ENCODE measurements at places on chromosomes 1 and 21.

- DNase-seq, result no peak
Observed at GRCh38 chr1:175128523-175128922, 60.9 kb downstream of the TNN start.

DNA sequence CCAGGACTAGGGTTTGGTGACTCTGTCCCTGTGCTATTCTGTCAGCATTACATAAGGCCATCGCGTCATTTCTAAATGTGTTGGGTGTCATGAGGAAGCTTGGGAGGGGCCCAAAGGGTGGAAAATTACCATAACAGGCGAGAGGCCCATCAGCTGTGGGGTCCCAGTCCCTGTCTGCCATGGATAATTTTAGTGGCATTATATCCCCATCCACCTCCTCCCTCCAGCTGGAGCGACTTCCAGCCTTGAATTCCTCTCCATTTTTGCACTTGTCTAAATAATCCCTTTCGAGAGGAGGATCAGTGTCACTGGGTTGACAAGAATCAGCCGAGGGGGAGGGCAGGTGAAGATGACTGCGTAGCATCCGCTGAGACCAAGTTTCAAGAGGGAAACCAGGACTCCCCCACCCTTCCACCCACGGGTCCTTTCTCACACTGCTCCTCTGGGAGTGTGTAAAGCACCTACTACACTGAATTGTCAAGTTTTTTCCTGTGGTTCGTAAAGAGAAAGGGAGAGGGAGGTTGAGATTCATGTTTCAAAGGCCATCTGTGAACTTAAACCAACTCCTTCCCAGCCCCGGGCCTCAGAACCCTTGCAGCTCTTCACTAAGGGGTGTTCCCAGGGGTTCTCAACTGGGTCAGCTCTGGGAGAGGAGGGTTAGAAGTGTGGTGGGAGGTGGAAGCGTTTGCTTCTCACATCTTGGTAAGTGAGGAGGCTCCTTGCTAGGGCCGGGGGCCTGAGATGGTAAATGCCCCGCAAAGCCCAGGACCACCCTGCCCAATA lies 29.2 kb downstream of the VASH2 start:
- DNase-seq, result peak; percentile 70

DNA sequence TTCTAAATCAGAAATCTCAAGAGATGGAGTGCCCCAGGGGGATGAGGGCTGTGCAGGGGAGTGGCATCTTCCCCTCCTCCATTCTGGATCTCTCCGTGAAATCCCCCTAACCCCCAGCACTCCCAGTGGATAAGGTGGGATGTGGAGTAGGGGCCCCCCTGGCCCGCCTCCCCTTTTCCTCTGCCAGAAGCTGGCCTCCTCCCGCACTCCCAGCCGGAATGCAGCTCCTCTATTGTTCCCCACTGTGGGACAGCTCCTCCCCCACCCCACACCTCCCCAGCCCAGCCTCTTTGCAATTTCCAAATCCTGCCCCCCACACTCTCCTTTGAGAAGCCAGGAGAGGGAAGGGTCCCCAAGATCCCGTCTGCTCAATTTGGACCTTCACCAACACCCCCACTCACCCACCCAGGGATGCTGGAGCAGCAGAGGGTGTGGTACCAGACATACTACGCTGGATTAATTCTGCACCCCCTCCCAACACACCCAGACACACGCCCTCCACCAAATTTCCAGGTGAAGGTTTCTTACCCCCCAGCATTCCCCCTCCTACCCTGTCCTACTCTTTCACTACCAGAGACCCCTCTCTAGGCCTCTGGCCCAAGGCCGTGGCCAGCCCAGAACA lies 1.9 kb downstream of the MEX3A start:
- DNase-seq, result no peak

DNA sequence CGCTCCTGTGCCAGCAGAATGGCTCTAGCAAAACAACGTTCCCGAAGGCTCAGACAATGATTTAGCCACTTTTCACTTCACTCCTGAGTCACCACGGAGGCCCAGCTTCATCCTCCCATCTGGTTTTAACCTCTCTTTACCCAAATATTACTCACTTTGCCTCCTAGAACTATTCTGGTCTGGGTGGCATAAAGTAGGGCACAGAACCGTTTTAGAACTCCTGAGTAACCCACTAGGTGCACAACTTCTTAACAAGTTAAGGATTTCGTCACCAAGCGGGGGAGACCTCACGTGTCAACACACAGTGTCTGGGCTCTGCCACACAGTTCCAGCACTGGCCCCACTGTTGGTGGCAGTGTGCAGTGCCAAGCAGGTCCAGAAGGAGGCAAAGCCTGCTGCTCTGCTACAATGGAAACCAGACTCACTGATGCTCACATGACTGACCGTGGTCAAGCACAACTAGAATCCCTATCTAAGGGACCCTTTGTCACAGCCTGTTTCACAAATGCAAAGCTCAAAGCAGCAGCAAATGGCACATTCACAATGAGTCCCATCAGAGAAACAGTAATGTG lies 121.7 kb downstream of the SIPA1L2 start:
- DNase-seq, result no peak

DNA sequence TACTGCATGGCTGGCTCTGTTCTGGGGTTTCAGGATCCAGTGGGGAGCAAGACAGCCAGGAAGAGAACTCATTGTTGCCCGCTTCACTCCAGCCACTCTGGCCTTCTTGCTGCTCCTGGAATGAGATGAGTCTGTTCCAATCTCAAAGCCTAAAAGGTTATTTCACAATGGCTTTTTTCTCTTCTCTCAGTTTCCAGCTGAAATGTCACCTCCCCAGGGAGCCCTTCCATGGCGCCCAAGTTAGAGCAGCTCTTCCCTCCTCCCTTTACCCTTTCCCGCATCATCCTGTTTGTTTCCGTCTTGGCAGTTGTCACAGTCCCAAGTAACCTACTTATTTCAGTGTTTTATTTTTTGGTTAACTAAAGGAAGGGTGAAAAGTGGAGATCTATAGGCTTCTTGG lies 15.8 kb downstream of the PLA2G2A start:
- no peak for DNase-seq

GRCh38 chr1:42745851-42746250 lies 5.8 kb upstream of the CLDN19 start:
- DNase-seq, result no peak

DNA sequence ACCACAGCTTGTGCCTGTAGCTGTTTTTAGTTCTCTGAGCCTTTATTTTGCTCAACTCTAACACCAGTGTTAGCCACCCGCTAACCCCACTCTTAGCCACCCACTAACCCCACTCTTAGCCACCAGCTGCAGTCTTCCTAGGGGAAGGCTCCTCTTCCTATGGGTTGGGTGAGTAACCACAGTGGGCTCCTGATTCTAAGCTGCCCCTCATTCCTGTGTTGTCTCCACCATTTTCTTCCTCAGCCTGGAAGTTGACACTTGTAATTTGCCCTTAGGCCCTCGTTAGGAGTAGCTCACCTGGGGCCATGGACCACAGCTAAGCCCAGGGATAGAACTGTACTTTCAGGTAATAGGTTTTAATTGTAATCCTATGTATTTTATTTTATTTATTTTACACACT lies 782.9 kb upstream of the TPTE start:
- DNase-seq, result no peak

DNA sequence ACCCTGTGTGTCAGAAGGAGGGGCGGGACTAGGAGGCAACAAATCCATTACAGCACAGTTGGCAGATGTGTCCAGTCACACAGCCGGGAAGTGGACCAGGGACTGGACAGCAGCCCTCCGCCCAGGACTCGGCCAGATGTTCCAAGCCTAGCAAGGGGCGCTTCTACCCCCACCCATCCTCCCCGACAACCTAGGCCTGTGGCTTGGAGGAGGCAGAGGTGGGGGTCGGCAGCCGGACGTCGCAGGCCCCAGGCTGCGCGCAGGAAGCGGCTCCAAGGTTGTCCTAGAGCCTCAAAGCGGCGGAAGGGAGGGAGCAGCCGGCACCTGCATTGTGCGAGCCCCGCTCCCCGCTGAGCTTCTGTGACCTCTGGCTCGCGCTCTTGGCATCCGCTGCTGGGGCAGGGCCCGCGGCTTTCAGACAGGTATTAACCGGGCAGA lies 20.6 kb upstream of the MYCL start:
- no peak for DNase-seq

DNA sequence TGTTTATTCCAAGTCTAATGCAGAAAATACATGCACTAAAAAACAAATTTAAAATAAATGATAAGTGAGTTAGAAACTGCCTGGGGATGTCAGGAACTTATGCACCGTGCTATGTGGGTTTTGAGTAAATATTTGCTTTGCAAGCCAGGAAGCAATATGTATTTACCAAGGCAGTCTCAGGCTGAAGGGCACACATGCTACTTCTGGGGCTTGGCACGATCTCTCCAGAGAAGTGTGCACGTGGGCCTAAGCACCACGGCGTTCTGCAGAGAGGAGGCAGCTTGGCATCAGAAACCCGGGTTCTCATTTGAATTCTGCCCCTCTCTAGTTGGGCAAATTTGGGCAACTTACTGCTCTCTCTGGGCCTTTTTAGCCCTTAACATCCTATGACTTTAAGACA lies 72.6 kb upstream of the ROR1 start:
- no peak for DNase-seq

GRCh38 chr1:67886076-67886475 lies 52.8 kb upstream of the GNG12 start:
- DNase-seq, result no peak

DNA sequence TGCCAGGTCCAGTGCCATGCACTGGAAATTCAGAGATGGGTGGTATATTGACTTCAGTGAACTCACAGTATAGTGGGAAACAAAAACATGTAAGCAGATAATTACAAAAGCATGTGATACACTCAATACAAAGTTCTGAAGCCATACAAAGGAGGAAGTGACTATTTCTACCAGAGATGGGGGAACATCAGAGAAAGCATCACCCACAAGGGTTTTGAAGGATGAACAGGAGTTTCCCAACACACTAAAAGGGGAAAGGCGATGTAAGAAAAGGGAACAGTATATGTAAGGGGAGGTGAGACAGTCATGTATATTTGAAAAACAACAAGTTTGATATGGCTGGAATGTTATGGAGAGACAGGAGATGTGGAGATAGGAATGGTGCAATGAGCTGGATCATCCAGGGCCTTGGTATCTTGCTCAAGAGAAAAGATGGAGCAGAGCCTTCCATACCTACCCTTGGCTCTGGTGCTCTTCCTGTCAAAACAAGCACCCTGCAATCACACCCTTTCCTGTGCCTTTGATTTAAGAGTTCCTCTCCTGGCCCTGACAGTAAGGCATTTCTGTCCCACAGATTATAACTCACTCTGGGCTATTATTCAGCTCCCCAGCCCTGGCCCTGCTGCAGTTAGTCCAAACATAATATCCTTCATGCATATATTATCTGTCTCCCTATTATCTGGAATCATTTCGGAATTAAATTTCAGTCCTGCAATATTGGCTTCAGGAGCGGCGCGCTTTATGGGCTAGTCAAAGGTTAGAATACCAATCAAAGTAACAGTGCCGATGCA lies 60.5 kb downstream of the DMAP1 start:
- no peak for DNase-seq

DNA sequence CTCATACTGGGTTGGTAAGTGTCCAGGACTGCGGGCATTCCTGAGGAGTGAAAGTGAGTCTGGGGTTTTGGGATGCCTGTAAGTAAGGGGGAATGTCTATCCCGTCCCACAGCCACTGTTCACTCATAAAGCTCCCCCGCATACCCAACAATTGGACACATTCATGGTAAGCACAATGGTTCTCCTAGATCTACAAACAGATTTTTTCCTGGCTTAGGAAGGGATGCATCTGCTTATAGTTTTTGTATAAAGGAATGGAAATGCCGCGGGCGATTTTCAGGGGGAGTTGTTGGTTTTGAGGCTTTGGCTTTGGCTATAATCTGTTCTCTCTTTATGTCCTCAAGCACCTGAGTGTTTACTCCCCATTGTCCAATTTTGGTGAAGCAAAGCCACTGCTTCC lies 7.1 kb downstream of the ERVH48-1 start:
- DNase-seq, result no peak

- no peak for DNase-seq
Observed at GRCh38 chr1:93678946-93679480, 2.6 kb downstream of the BCAR3 start.

GRCh38 chr1:6385488-6386191 lies 7.9 kb downstream of the ACOT7 start:
- DNase-seq, result no peak

DNA sequence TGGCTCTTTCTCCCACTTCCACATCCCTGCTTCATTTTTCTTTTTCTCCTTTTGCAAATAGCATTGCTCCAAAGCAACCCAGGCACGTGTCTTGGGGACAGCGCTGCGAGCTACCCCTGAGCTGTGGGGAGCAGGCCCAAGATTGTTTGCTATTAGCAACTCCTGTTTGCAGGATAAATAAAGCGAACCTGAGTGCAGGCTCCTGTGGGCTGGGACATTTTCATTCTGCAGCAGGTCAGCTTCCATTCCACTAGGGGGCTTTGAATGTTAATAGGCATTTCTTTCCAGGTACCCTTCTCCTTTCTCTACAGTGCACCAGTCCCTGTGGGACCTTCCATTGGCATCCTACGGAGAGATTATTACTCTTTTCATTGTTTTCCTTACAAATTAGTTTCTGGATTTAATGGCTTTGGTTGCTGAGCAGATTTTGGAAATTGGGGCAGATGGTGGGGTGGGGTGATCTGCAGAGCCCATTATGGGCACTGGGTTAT lies 54.0 kb downstream of the OLFML3 start:
- DNase-seq, result no peak

- no peak for DNase-seq
Observed at GRCh38 chr21:14308234-14308633, 74.7 kb downstream of the HSPA13 start.

GRCh38 chr1:85504417-85504816 lies 39.5 kb upstream of the DDAH1 start:
- DNase-seq, result no peak

DNA sequence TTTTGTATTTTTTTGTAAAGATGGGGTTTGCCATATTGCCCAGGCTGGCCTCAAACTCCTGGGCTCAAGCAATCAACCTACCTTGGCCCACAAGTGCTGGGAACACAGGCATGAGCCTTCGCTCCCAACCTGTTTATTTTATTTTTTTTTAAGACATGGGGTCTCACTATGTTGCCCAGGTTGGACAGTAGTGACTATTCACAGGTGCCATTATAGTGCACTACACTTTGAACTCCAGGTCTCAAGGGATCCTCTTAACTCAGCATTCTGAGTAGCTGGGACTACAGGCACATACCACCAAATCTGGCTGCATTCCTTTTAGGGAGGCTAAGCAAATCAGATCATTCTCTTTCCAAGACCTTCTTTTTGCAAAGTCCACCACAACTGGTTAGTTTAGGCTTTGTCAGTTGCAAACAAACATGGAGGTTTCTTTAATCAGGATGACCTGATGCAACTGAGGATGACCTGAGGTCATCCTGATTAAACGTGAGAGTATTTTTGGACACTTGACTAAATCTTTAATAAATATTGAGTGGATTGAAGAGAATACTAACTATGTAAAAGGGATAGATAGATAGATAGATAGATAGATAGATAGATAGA lies 30.0 kb upstream of the RALGPS2 start:
- DNase-seq, result no peak

GRCh38 chr1:85137660-85138059 lies 63.2 kb downstream of the SYDE2 start:
- no peak for DNase-seq

Data from activated CD4-positive, alpha-beta T cell treated with anti-CD3 and anti-CD28 coated beads for 36 hours (primary cell).